Smooth muscle cell of the brain vasculature (primary cell): ENCODE measurements at places on chromosomes 16 and 17.

- DNase-seq = no peak
Observed at GRCh38 chr17:74347646-74348045, 14.0 kb downstream of the BTBD17 start.

DNA sequence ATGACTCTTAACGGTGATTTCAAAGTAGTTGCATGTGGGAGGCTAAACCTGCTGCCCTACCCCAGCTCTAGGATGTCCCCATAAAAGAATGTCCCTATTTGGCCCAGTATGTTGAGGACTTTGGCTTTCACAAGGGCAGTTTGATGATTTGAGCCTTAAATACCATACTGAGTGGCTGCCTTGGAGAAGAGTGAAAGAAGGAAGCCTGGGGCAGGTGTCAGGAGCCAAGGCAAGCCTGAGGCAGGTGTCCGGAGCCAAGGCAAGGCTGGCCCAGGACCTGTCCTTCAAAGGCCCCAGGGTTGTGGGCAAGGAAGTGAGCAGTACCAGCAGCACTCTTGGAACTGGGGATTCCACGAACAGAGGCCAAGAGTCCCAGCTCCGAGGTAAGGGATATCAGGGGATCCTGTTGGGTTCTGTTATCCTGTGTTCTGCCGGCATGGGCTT lies 18.6 kb downstream of the ST6GALNAC2 start:
- no peak for DNase-seq

- DNase-seq = peak; percentile 10
Observed at GRCh38 chr17:12041312-12041711, 20.6 kb downstream of the MAP2K4 start.

GRCh38 chr16:729768-730665 lies 3.1 kb downstream of the HAGHL start:
- no peak for DNase-seq

GRCh38 chr17:67427424-67427823 lies 50.3 kb downstream of the PITPNC1 start:
- DNase-seq = no peak

DNA sequence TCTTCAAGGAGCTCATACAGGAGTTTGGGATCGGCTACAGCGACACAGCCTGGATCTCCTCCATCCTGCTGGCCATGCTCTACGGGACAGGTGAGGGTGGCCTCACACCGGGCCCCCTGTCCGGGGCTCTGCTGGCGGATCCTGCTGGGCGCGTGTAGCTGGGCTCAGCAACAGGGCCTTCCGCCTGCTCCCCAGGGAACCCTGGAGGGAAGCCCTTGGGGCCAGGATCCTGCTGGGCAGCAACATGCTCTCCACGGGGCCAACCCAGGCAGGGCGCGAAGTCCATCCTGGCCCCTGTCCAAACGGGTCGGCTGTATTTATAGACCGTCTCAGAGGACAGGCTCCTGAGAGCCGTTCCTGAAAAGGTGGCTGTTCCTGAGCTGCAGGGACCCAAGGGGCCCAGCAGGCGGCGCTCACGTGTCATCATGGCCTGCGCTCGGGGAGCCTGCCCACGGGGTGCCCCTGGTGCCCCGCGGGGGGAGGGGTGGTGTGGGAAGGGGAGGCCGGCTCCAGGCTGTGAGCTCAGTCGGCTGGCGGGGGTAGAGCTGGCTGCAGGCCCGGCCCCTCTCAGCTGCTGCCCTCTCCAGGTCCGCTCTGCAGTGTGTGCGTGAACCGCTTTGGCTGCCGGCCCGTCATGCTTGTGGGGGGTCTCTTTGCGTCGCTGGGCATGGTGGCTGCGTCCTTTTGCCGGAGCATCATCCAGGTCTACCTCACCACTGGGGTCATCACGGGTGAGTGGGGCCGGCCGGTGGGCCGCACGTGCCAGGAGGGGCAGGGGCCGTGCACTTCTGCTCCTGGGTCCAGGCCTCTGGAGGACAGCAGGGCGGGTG lies 7.5 kb downstream of the SLC16A3 start:
- no peak for DNase-seq

DNA sequence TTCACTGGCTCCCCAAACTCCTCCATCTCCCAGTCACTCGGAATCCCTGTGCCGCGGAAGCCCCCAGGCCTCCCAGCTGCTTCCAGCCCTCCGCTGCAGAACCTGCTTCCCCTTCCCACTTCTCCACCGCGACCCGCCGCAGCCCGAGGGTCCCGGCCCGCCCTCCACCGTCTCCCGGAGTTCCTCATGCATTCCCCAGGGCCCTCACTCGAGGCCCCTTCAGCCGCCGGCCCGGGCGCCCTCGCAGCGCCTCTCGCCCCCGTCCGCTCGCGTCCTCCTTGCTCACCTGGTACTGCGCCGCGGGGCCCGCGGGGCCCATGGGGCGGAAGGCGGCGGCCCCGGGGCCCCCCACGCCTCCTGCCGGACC lies 329 bp downstream of the SMARCD2 start:
- no peak for DNase-seq

GRCh38 chr16:69194488-69194887 lies 7.5 kb downstream of the SNTB2 start:
- DNase-seq = no peak

GRCh38 chr17:39767147-39767546 lies 29.4 kb downstream of the GRB7 start:
- no peak for DNase-seq

DNA sequence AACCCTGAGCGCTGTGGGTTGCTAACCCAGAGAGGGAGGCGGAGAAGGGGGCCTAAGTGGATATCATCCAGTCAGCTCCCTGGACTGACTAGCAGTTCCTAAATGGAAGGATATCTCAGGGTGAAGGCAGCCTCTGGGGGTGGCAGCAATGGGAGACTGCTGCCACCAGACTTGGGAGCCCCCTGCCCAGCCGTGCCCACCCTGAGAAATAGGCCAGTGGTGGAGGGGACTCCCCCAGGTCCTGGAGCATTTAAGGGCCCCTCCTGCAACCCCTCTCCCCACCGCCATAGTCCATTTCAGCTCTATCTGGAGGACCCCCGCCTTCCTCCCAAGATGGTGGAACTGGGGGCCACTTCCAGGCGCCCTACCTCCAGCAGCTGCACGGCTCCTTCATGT lies 8.4 kb downstream of the TSPOAP1 start:
- no peak for DNase-seq

- no peak for DNase-seq
Observed at GRCh38 chr17:8412089-8412488, 14.5 kb upstream of the RNF222 start.

GRCh38 chr17:78933959-78934568 lies 8.9 kb upstream of the TIMP2 start:
- peak; percentile 98 for DNase-seq

- DNase-seq = no peak
Observed at GRCh38 chr17:80146121-80147034, 550 bp downstream of the EIF4A3 start.

DNA sequence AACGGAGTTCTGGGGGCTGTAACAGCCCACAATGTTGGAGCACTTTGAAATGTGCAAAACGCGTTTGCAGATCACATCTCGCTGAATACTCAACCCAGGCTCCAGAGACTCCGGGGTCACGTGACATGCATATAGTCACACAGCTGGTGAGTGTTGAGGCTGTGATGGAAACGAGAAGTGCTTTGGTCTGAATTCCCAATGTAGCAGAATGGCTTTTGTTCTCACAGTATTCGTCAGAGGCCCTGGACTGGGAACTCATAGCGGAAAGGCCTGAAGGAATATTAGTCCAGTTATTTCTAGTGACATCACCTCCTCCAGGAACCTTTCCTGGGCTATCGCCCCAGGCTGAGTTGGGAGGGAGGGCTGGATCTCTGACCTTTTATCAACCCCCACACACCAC lies 95.8 kb upstream of the CRHR1 start:
- no peak for DNase-seq

DNA sequence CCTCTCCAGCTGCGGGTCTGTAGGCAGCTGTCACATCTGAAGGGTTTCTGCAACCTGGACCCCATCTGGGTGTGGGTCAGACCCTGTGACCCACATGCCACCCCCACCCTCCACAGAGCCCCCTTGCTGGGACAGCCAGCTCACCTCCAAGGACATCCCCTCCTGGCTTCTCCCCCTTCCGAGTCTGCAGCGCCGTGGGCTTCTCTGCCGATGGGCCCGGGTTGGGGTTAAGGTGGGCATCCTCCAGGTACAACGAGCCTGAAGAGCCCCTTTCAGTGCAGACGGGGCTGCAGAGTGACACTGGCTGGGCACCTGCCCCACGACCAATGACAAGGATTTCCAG lies 28.9 kb downstream of the OR1D5 start:
- DNase-seq = no peak

- DNase-seq = no peak
Observed at GRCh38 chr17:64217249-64217691, 45.8 kb downstream of the TEX2 start.

- DNase-seq = no peak
Observed at GRCh38 chr17:32277284-32277683, 11.7 kb downstream of the RHBDL3 start.

GRCh38 chr17:66322764-66323163 lies 20.4 kb downstream of the PRKCA start:
- DNase-seq = no peak

DNA sequence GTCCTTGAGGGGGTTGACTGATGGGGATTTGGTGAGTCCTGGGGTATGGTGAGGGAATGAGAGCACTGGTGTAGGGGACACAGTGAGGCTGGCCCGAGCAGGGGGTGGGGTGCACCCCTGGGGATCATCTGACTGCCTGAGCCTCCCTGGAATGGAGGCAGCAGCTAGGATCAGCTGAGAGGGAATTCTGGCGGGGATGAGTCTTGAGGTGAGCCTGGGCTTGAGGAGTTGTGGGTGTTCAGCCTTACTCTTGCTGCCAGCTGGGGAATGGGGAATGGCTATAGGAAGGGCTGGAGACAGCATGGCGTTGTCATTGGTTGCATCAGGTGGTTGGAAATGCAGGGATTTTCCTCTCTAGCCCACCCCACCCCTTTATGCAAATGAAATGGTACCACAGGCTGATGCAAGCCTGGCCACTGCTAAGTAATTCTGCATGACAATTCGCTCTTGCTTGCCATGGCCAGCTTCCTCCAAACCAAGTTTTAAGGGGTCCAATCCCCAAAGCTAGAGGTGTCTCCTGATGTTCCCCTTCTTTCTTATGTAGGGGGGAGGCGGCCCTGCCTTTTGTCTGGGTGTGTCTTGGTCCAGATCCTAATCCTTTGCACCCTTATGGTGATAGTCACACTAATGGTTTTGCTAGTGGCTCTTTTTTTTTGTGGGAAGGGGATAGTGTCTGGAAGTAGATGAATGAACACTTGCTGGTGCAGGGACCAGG lies 7.5 kb downstream of the NFE2L1 start:
- DNase-seq = no peak

- no peak for DNase-seq
Observed at GRCh38 chr16:80993307-80993706, 13.4 kb downstream of the CMC2 start.

DNA sequence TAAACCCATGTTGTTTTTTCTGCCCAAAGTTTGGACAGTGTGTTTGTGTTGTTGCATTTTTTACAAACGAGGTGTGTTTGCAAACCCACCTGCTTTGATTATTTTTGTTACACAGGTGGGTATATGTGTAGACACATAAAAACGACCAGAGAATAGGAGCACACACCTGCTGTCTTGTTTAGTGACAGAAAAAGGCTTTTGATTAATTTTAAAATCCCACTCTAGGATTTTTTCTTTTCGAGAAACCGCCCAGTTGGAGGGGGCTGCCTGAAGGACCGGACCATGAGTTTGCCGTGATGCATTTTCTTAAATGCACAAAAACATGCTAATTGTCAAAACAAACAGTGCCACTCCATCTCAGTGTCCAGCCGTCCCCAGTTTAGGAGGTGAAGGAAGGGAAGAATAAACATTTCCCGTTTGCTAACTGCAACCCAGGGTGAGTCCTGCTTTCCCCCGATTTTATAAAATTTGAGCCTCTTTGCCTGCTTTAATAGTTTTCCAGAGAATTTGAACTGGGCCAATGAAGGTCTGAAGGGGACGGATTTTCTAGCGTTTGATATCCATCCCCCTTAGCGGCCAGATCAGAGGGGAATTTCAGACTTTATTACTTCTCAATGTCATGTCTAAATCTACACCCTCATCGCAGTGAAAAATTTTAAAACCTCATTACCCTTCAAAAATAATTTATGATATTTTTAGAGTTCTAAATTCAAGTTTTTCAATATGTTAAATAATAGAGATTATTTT lies 3.2 kb downstream of the FOXC2 start:
- no peak for DNase-seq

GRCh38 chr16:28084209-28084608 lies 20.7 kb upstream of the GSG1L start:
- no peak for DNase-seq

GRCh38 chr17:46832331-46832821 lies 13.9 kb upstream of the WNT3 start:
- DNase-seq = no peak

- peak; percentile 43 for DNase-seq
Observed at GRCh38 chr17:10616502-10617119, 40.5 kb downstream of the MYH3 start.

GRCh38 chr16:80319181-80319580 lies 221.6 kb upstream of the DYNLRB2 start:
- DNase-seq = no peak

DNA sequence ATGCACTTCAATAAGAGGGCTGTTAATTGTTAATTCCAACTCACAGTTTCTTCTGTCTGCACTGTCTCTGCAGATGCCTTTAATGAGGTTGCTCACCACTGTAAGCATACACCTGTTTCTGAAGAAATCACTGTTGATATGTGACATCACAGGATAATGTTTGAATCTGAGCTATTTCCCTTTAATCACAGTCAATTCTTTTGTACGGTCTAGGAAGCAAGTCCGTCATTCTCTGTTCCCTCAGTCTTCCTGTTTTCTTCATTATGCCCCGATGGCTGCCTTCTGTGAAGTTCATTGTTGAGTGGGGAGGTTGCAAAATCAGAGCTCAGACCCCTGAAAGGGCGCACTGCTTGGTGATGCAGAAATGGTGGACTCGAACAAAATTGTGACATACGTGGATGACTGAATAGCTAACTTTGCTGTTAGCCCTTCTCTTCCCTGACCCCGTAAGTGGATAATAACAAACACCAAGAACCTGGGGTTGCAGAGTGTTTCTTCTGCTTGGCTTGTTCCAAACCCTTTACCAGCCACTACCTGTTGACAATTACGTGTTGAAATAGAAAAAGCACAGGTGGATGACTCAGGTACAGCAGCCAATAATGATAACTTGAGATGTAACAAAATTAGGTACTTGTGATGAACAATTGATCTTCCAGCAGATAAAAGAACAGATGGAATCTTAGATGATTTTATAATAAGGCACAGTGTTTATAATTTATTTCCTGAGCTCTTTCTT lies 71.9 kb upstream of the AXIN2 start:
- no peak for DNase-seq

DNA sequence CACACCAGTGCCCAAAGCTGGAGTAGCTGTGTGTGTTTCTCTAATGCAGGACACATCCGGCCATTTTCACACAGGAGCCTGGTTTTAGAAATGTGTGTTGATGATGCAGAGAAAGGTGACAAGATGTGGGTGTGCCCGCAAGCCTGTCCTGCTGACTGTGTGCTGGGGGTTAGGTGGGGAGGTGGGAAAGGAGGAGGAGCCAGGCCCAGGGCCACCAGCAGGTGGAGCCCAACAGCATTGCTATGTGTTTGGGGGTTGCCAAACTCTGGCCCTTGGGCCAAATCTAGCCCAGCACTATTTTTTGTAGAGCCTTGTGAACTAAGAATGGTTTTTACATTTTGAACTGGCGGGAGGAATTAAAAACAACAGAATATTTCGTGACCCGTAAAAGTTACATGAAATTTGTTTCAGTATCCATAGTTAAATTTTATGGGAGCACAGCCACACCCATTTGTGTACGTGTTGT lies 61.7 kb upstream of the LGALS9 start:
- DNase-seq = no peak

GRCh38 chr16:72442385-72443158 lies 270.6 kb upstream of the PMFBP1 start:
- no peak for DNase-seq
